Activated T-helper 17 cell treated with anti-CD3 and anti-CD28 coated beads, Interleukin-2, amount 50 U/mL, for 72 hours (primary cell): ENCODE measurements at places on chromosomes 1 and 21. TPM values are rescaled to one million over a fixed set of nuclear protein-coding genes. Genes with fewer than 3 reads are reported as not detected.
A peak's percentile ranks its signal among the peaks of the same experiment; 100 is the strongest.

Gene MTARC2
- not detected for total RNA-seq

- H3K4me3 ChIP-seq = peak overlapping the region; percentile 14
- H3K36me3 ChIP-seq = peaks cover 84% of the 10 kb centered on the region
- ATAC-seq = peak; percentile 58
- H3K27me3 ChIP-seq = no peaks in the 10 kb centered on the region
Measured at GRCh38 chr1:39239968-39240367, 35.5 kb downstream of the MACF1 start.

GRCh38 chr1:226547754-226548191, 791 bp upstream of the STUM start:
- H3K4me3 ChIP-seq = peak overlapping the region; percentile 1
- ATAC-seq = peak; percentile 73
- H3K4me1 ChIP-seq = no peaks in the 10 kb centered on the region
- H3K36me3 ChIP-seq = peaks cover 4% of the 10 kb centered on the region

DNA sequence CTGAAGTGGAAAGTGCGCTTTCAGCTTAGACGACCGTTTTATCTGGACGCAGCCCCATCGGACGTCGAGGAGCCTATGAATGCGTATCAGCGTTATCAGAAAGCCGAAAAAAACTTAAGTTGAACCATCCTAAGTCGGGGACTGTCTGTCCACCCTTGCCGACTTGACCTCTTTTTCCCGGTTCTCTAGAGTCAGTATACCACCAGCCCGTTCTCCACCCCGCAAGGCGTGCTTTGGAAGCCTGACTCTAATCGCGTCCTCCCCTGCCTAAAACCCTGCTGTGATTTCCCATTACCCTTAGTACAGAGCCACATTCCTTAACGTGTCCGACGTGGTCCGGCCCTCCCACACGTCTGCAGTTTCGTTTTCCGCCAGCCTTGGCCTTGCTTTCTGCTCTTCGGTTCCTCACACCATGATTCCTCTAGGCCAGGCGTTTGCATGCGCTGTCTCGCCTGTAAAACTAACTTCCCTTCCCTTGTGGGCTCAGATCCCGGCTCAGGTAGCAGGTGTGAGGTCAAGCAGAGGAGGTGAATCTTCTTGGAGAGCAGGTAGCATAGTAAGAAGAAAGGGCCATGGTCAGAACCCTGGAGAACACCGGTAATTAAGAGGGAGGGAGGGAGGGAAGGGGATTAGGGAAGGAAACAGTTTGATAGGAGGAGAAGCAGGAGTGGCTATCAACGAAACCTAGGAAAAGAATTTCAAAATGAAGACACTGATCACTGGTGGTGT, 865 bp downstream of the ADPRS start:
- ATAC-seq = no peak
- H3K27ac ChIP-seq = peak overlapping the region; percentile 92
- H3K27me3 ChIP-seq = peaks cover 11% of the 10 kb centered on the region
- peaks cover 9% of the 10 kb centered on the region for H3K4me1 ChIP-seq

DNA sequence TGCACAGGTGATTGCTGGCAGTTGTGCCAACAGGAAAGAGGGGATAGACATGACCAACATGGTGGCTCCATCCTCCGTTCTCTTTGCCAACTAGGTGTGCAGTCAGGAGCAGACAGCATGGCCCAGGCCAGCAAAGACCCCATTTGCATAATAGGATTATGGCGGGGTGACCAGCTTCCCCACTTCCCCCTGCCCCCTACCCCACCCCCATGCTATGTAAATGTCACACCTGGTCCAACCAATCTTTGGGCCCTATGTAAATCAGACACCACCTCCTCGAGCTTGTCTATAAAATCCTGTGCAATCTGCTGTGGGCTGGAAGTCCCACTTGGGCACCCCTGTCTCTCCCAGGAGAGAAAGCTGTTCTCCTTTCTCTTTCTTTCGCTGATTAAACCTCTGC, 146.0 kb downstream of the SLC30A10 start:
- H3K4me3 ChIP-seq = no peak overlapping the region
- H3K27ac ChIP-seq = no peak overlapping the region
- no peak for ATAC-seq
- no peaks in the 10 kb centered on the region for H3K4me1 ChIP-seq
- no peaks in the 10 kb centered on the region for H3K36me3 ChIP-seq

DNA sequence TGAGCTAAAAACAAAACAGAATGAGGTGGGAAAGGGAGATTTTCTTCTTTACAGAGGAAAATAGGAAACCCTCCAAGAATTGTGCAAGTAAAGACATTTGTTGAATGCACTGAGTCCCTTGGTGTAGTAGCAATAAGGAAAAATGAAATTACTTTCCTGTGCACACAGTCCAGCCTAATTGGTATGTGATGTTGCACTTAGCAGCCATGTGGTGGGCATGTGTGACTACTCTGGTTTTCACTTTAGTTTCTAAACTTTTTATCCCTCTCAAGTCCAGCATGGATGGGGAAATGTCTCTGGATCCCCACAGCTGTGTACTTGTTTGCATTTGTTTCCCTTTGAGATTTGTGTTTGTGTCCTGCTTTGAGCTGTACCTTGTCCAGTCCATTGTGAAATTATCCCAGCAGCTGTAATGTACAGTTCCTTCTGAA, 7.1 kb upstream of the AGO3 start:
- no peak overlapping the region for H3K27ac ChIP-seq
- H3K27me3 ChIP-seq = no peaks in the 10 kb centered on the region
- no peaks in the 10 kb centered on the region for H3K4me1 ChIP-seq
